ENCODE measurements at places on chromosomes 11 and 22. TPM values are rescaled to one million over a fixed set of nuclear protein-coding genes. Genes with fewer than 3 reads are reported as not detected.

DNA sequence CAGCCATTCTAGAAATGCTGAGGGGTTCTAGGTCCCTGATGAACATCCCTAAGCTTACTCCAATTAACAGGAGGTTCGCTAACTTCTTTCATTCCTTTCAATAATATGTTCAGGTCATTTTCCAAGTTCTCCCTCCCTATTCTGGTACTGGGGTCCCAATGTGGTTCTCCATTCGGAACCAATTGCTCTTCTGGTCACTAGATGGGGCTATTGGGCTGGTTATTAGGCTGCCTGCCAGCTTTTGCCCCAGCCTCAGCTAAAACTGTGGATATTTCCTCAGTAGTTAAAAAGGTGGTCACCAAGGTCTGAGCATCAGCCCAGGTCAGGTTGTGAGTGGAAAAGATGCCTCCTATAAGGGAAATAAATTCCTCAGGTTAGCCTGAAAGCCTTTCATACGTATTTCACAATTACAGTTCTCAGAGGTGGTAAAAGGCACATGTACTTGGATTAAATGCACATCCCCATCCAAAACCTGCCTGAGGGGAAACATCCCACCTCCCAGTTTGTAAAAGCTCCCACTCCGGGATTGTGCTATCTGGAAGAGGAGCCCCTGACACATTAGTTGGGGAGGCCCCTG is 161.1 kb upstream of the CCDC179 start:
- DNase-seq = no peak

- no peak for DNase-seq
Observed at GRCh38 chr22:24947881-24948280, 1.4 kb upstream of the LHFPL7 start.

DNA sequence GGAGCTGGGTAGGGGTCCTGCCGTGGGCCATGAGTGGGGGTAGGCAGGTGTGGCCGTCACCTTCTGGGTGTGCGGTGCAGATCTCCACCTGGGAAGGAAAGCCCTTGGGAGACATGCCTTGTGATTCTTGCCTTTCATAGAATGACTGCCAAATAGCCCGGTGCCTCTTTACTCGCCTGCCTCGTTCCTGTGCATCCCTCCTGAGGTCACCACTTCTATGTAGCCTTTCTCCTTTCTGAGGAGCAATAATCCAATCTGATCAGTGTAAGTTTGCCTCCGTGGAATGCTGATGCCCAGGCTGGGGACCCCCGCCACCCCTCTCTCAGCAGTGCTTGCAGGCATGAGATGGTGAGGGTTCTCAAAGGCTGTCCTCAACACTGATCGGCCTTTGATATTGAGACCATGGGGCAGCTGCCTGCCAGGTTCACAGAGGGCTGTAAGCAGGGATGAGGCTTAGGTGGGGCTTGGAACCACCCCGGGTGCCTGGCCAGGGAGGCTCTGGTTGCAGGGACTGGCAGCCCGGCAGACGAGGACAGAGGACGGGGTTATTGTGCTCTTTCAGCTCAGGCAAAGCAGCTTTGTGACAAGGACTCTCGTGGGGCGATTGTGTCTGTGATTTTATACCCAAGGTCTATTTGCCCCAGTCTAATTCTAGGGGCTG is 86.1 kb upstream of the WNT7B start:
- DNase-seq = no peak

OR52I2 gene
- not detected for total RNA-seq

H19 gene
- 753 TPM for total RNA-seq
